Spleen (tissue), 13 donors: ENCODE measurements at places on chromosomes 6 and 20.

DNA sequence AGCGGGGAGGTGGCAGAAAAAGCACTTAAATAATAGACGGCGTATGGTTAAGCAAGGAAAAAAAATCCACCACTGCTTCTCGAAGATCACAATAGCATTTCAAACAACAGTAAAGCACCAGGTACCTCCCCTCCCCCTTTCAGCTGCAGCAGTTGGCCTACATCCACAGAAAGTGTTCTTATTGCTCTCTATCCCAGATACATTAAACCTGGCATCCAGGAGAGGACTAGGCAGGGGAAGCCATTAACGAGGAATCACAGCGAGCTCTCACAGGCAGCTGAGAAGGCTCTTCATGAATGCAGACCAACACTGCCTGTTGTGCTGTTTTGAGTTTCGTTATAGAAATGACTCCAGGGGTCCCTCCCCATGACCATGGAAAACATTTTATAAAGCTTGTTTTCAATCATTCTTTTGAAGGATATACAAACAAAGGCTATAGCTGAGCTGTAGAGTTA lies 11.8 kb downstream of the FYN start:
- no peak for DNase-seq

- DNase-seq, result no peak
These were observed 139.9 kb downstream of the KCNQ5 start for GRCh38 chr6:72761761-72762160.

DNA sequence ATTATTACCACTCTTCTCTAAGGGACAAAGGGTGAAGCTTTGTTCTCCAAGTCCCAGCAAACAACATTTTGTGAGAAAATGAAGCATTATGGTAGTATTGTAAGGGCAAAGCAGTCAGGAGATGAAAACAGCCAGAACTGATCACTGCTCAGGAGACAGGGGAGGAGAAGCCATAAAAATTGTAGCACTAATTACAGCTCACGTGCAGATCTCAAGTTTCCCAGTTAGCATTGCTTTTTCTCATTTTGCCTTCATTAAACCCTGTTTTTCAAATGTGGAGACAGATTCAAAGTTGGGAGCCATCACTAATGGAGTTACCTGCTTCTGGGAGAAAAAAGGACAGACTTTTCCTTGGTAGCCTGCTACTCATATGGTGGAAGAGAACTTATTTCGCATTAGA lies 210.9 kb upstream of the PDE10A start:
- no peak for DNase-seq

DNA sequence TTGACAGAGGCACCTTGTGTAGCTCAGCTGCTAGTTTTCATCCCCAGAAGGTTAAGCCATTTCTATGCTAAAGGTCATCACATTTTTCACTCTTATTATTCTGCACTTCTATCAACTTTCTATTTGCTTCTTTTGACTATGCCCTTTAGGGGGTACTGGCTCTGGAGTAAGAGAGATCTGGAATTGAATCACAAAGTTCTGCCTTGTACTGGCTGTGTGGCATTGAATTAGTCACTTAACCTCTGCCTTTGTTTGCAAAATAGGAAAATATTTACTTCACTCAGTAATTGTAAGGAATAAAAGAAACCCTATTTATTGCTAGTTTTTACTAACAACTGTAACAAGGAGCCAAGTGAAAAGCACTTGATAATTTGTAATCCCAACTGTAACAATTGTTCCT lies 56.8 kb upstream of the MTRF1L start:
- no peak for DNase-seq

GRCh38 chr6:14950103-14950969 lies 295.5 kb upstream of the JARID2 start:
- no peak for DNase-seq

- DNase-seq, result no peak
These were observed 38.4 kb upstream of the SPTLC3 start for GRCh38 chr20:12970372-12970821.

DNA sequence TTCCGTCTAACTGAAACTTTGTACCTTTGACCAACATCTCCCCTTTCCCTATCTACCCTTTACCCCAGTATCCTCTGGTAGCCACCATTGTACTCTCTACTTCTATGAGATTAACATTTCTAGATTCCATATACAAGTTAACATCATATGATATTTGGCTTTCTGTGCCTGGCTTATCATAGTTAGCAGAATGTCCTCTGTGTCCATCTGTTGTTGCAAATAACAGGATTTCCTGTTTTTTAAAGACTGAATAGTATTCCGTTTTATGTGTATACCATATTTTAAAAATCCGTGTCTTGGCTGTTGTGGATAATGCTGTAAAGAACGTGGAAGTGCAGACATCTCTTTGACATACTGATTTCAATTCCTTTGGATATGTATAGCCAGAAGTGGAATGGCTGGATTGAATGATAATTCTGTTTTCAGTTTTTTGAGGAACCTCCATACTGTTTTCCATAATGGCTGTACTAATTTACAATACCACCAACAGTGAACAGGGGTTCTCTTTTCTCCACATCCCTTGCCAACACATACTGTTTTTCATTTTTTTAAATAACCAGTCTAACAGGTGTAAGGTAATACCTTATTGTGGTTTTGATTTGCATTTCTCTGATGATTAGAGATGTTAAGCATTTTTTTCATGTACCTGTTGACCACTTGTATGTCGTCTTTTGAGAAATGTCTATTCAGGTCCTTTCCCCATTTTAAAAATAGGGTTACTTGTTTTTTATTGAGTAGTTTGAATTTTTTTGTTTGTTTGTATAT lies 53.8 kb downstream of the CDC5L start:
- no peak for DNase-seq

GRCh38 chr20:51946586-51946985 lies 144.3 kb upstream of the SALL4 start:
- no peak for DNase-seq

DNA sequence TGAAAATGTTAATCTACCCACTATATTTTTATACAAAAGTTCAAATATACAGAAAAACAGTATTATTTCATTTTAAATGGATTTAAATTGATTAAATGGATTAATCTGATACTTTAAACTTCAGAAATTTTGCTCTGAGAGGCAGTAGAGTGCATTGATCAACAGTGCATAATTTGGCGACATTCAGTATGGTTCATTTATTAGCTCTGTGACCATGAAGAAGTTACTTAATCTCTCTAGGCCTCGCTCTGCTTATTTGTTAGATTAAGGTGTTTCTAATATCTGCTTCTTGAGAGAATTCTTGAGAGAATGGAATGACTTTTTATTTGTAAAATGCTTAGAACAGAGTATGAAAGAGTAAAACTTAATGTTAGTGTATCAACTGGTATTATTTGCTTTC lies 8.9 kb downstream of the PDE7B start:
- DNase-seq, result no peak

DNA sequence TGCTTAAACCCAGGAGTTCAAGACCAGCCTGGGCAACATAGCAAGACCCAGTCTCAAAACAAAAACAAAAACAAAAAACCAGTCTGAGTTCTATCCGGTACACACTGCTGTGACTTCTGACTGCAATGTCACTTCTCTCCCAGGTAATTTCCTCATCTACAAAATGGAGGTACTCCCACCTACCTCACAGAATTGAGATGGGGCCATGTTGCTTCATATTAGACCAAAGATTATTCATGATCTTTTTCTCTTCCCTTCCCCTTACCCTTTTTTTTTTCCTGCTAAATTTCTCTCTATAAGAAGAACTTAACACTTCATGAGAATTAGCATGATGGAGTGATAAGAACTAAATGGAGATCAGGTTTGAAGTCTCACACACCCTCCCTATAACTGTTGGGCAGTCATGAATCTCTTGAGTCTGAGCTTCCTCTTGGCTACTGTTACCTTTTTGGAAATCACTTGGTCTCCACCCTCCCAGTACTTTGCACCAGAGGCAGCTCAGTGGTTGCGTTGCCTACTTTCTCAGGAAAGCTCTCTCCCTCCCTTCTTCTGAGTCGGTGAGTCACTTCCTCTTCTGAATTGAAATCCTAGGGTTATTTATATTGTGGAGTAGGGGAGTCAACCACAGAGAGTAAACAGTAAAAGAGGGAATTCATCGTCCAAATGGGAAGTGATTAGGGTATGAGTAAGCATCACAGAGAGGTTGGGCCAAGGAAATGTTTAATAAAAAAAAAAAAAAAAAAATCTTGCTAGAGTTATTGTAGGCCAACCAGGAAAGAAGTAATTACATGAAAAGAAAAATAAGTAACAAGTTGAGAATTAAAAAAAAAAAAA lies 59.9 kb upstream of the MAP7 start:
- no peak for DNase-seq

GRCh38 chr20:54707801-54708200 lies 232.4 kb downstream of the DOK5 start:
- no peak for DNase-seq
